Stimulated activated CD8-positive, alpha-beta memory T cell treated with anti-CD3 and anti-CD28 coated beads, Interleukin-15, amount 100 ng/mL, for 1 hour (primary cell): ENCODE measurements at places on chromosomes 12 and 14.

GRCh38 chr12:120489018-120489417, 6.9 kb upstream of the DYNLL1 start:
- no peak for DNase-seq

DNA sequence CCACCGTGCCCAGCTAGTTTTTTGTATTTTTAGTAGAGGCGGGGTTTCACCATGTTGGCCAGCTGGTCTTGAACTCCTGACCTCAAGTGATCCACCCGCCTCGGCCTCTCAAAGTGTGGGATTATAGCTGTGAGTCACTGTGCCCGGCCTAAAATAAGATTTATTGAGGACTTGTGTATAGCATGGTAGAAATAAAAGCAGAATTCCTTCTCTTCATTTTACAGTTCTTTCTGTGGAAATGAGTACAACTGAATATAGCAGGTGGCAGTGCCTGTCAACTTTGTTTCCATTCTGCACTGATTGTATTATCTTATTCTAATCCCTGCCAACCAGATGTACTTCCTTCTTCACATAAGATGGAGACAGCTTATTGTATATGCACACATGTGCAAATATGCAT, 41.0 kb downstream of the DIP2B start:
- DNase-seq = no peak

DNA sequence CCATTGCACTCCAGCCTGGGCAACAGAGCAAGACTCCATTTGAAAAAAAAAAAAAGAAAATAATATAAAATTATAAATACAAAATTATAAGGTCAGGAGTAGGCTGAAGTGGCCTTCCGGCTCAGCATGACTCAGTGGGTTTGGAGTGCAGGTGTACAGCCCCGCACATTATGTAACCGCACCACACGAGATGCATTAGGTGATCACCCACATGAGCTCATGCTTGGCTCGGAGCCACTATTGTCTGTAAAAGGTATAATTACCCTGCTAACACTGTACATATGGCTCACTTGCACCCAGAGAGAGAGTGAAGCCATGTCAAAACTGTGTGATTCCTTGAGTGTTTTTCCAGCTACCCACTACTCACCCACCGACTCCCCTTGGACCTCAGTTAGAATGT, 557.0 kb downstream of the SLC6A15 start:
- no peak for DNase-seq

GRCh38 chr12:71070416-71071128, 87.2 kb downstream of the TSPAN8 start:
- DNase-seq = no peak

- DNase-seq = no peak
Measured at GRCh38 chr12:56300644-56301464, 724 bp upstream of the CS start.

GRCh38 chr12:126718365-126718764, 1548.6 kb upstream of the TMEM132C start:
- no peak for DNase-seq

DNA sequence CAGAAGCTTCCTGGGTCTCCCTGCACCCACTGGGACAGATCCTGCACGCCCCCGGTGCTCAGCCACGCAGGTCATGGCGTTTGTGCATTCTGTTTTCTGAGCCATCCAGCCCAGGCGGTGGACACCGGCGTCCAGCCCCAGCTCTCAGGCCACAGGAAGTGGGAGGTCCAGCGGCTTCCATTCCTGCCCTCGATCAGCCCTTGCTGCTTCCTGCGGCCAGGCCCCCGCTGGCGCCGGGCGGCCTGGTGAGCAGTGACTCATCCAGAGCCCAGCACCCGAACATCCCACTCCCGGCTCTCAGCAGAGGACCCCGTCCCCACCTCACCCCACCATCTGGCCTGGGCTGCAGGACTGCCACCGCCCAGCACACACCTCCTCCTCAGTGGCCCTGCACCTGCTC, 18.0 kb upstream of the NUDT14 start:
- DNase-seq = no peak

DNA sequence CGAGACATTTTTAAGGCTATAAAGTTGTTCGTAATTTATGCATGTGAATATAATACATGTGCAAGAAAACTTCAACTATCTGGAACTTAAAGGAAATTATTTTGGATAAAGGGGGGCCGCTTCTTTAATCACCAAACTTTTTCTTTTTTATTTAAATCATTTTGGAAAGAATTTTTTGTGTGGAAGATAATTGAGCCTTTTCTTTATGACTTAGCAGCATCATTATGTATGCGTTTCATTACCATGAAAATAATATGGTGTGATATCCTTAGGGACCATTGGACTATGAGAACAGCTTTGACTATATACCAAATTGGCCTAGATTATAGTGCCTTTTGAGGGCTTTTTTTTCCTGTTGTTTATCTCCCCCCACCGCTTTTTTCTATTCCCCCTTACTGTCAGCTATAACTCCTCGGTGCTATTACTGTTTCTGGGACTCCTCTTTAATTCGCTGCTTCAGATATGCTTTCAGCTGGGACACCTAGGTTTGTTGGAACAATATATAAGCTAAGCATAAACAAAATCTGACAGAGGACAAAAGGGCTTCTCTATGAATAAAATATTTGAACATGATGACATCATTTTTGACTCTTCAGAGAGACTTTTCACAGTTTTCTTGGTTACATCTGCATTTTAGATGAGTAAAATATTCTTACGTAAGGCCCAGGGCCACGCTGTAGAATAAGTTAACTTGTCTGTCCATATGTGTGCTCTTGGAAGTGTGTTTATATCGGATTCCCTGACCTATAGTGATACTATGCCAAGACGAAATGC, 392.7 kb downstream of the NPAS3 start:
- no peak for DNase-seq

GRCh38 chr12:13257356-13257875, 60.9 kb downstream of the EMP1 start:
- no peak for DNase-seq
